ENCODE measurements at places on chromosomes 11 and 22. TPM values are rescaled to one million over a fixed set of nuclear protein-coding genes. Genes with fewer than 3 reads are reported as not detected.

Gene KCNJ1
- total RNA-seq: not detected

Gene EXPH5
- total RNA-seq: 0.85 TPM

GRCh38 chr11:130847517-130847916 lies 68.8 kb downstream of the SNX19 start:
- DNase-seq: peak; percentile 67

DNA sequence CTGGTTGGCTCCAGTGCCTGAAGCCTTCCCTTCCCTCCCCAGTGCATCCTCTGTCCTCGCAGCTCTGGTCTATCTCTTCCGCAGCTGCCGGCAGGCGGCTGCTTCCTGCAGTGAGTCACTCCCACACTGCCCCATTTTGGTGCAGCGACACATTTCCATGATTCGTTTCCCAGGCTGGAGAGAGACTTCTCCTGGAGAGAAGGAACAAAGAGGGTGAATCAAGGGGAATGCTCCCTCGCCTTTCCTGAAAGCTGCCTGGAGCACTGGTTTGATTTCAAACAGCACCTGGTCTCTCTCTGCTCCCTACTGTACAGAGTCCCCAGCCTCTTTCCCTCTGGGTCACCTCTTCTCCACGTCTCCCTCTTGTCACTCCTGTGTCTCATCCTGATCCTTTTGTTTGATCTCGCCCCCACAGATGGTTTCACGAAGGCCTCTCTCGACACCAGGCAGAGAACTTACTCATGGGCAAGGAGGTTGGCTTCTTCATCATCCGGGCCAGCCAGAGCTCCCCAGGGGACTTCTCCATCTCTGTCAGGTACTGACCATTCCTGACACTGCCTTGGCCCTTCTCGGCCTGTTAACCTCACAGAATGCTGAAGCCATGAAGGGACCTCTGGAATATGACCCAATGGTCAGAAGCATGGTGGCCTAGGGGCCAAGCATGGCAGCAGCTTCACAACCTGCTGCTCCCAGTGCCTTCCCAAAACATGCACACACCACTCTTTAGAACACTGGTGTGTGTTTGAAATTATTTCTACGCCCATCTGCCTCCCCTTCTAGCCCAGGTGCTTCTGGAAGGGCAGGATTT lies at the start of gene TMA7B:
TSS of gene TMA7B (plus strand) at position 758 of the 808 bp plus-strand sequence. CDS start 3,978 bp downstream, outside the sequence.
- DNase-seq: no peak

DNA sequence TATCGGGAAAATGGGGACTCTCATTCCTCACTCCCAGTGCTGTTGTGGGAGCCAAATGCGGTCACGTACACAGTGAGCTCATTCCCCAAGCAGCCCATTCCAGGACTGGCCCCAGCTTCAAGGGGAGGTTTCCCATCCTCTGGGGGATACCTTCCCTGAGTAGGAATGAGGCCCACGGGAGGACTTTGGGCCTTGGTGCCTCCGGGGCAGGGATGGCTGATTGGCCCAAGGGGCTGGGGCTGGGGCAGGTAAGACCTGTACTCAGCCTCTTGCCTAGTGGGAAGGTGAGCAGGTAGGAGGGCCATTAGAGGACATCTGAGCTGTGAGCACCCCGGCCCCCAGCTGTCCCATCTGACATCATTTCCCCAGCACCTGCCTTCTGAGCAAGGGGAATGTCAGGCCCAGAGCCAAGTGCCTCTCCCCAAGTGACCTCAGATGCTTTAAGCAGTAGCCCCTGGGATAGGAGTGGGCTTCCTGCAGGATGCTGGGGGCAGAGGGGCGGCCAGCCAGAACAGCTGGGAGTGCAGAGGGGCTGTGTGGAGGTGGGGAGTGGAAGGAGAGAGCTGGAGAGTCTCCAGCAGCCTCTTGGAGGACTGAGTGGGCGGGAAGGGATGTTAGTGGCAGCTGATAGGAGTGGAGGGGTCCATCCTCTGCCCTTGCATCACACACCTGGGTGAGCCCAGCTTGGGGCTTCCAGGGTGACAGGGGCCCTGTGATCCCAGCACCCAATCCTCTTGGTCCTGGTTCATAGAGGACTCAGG lies 58.4 kb downstream of the CD82 start:
- DNase-seq: no peak

- DNase-seq: no peak
Measured at GRCh38 chr22:47194476-47195155, 432.2 kb downstream of the TBC1D22A start.

DNA sequence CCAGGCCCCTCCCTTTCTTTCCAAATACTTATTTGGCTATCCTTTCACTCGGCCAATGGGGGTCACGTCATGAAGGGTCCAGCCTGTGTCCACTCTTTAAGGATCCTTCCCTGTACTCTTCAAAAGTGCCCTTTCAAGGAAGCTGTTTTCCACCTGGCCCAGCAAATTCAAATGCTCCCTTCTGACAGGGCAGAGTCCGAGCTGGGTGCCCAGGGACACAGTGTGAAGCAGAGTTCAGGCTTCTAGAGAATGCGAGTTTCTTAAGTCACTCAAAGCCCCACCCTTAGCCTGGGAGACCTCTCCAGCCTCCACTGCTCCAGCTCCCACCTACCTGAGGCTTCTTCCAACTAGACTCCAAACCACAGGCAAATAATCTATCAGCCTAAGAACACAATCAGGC lies 5.5 kb upstream of the APOA1 start:
- no peak for DNase-seq

Data from Panc1 (cell line).